ENCODE measurements at places on chromosomes 12 and 14.
A peak's percentile ranks its signal among the peaks of the same experiment; 100 is the strongest.

GRCh38 chr12:20436316-20436715, 68.0 kb downstream of the PDE3A start:
- no peak for DNase-seq

DNA sequence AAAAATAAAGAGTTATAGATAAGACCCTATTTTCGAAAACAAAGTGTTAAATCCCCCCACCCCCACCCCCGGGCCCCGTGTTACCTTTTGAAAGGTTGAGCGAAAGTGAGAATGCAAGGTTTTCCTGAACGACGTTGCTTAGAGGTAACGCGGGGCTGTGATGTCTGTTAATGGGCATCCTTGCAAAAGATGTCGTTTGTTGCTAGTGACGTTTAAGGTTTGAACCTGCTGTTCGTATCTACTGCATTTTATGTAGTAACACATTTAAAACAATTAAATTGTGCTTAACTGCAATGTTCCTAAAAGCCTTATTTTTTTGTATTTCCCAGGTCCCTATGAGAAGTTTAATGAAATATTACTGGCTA, 1.2 kb downstream of the CPSF6 start:
- peak; percentile 29 for DNase-seq

DNA sequence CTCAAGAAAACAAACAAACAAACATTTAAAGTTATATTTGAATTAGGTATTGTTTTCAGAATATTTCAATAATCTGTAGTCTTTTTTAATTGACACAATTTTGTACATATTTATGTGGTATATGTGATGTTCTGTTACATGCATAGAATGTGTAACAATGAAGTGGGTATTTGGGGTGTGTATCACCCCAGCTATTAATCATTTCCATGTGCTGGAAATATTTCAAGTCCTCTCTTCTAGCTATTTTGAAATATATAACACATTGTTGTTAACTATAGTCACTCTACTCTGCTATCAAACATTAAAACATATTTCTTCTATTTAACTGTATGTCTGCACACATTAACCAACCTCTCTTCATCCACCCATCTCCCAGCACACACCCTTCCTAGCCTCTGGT, 32.0 kb upstream of the SIX1 start:
- no peak for DNase-seq

GRCh38 chr14:85442996-85443395, 86.9 kb upstream of the FLRT2 start:
- DNase-seq, result no peak

GRCh38 chr12:3252450-3252891, 175.3 kb downstream of the TSPAN9 start:
- DNase-seq, result no peak

GRCh38 chr14:21454843-21455544, 929 bp downstream of the CHD8 start:
- DNase-seq, result no peak

GRCh38 chr12:64583771-64584421, 26.4 kb upstream of the RASSF3 start:
- no peak for DNase-seq

GRCh38 chr12:51389302-51389999, 1.8 kb downstream of the GALNT6 start:
- DNase-seq, result no peak

- DNase-seq, result no peak
Observed at GRCh38 chr14:45140661-45141187, 5.0 kb downstream of the FANCM start.

GRCh38 chr14:100748944-100749343, 22.3 kb downstream of the DLK1 start:
- DNase-seq, result no peak

- DNase-seq, result no peak
Observed at GRCh38 chr12:7162691-7163114, 26.8 kb upstream of the PEX5 start.

DNA sequence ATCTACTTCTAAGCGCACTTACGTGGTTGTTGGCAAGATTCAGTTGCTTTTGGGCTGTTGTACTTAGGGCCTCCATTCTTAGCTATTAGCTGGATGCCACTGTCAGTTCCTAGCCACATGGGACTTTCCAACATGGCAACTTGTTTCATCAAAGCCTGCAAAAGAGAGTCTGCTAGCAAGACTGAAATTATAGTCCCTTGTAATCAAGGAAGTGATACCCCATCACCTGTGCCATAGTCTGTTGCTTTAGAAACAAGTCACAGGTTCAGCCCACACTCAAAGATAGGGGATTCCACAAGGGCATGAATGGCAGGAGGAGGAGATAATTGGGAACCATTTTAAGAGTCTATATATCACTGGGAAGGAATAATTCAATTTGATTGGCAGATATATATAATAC, 27.1 kb upstream of the SLC17A8 start:
- DNase-seq, result no peak

- no peak for DNase-seq
Observed at GRCh38 chr12:108815875-108816594, 41.3 kb downstream of the SSH1 start.

- DNase-seq, result no peak
Observed at GRCh38 chr12:11807458-11807857, 158.0 kb downstream of the ETV6 start.

GRCh38 chr12:89326239-89327040, 25.9 kb downstream of the DUSP6 start:
- DNase-seq, result no peak

GRCh38 chr14:104641753-104642539, 37.4 kb upstream of the TMEM179 start:
- DNase-seq, result no peak

- DNase-seq, result peak; percentile 56
Observed at GRCh38 chr14:69696633-69697557, 70.0 kb upstream of the SRSF5 start.

DNA sequence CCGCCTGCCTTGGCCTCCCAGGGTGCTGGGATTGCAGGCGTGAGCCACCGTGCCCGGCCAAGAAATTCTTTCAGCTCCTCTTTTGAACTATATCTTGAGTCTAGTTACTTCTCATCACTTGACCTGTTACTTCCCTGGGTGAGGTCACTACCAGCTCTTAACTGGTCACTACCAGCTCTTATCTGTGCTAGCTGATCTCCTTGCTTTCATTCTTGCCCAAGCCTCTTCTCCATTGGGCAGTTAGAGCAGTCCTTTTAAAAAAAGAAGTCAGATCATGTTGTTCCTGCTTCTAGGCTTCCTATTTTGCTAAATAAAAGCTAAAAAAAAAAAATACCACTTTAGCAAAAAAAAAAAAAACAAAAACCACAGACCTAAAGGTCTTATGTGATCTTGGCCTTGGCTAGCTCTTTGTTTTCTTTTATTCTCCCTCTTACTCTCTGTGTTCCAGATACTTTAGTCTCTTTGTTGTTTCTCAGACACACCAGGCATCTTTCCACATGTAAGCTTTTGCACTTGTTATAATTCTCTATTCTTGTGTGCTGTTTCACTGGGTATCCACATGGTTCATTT, 63.5 kb downstream of the RAD51B start:
- DNase-seq, result peak; percentile 11

- no peak for DNase-seq
Observed at GRCh38 chr12:10101648-10102220, 2.9 kb upstream of the CLEC1A start.

DNA sequence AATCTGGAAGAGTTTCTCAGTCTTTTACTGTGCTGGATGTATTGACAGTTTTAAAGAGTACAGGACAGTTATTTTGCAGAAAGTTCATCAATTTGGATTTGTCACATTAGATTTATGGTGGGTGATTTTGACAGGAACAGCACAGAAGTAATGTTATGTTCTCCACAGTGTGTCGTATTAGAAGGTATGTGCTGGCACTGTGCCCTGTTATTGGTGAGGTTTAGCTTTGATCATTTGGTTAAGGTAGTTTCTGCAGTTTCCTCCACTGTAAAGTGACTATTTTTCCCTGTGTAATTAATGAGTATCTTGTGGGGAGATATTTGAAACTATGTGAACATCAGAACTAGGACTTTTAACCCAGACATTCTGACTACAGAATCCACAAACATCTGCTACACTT, 308.5 kb upstream of the TBX3 start:
- DNase-seq, result no peak

DNA sequence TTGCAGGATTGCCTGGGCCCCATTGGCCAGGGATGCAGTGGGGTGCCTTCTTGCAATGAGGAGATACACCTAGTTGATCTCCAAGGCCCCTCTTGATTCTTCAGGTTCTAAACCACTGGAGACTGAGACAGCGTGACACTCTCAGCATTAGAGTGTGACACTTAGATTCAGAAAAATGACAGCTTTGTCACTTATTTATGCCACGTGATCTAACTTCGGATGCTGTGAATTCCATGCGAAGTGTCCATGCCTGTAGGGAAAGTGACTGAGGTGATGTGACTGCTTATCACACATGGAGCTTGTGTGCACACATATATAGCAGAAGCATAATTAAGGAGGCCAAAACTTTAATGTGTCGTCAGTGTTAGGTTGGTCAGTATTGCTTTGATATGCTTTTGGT, 30.4 kb downstream of the FBXW8 start:
- no peak for DNase-seq
